ENCODE measurements at places on chromosomes 7 and 10.

DNA sequence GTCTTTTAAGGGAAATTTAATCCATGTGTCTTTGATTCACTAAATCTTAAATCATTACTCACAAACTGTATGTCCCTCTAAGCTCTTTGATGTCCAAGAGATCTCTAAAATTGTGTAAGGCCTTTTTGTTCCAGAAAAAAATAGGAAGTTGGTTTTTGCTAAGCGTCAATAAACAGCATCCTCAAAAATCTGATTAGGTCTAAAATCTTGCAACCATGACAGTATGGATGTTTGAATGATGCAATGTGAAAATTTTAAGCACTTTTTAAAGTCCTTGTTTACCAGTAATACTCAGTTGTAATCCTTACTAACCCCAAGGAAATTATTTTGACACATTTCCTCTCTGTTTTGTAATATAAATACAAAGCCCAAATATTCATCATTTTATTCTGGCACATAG is 6.8 kb downstream of the MET start:
- DNase-seq = no peak

DNA sequence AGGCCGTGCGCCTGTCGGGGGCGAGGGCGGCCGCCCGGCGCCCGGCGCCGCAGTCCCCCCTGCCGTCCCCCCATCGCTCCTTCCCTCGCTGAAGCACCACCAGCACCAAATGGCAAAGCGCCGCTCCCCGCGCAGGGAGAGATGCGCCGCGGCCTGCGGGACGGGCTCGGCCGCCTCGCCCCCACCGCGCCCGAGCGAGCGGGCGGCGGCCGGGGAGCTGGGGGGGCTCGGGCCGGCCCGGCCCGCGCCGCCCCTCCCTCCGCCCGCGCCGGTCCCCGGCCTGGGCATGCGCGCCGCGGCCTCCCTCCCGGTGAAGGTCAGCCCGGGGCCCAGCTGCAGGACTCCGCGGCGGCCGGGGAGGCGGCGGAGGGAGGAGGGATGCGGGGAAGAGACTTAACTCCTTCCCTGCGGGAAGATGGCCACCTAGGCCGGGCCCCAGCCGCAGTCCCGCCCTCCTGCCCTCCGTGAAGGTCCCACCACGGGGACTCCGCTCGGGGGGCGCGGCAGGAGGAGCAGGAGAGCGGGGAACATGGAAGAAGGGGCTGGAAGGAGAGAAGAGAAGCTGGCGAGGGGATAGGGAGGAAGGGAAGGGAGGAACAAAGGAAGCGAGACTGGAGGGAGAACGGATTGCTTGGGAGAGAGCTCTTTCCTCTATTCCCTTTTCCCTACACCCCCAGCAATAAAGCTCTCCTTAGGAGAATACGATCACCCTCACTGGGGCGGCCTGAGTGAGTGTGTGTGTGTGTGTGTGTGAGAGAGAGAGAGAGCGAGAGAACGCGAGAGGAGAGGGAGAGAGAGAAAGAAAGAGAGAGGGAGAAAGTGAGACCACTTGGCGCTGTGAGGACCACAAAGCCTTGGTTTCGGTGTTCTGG is 3.4 kb upstream of the SMARCD3 start:
- no peak for DNase-seq

DNA sequence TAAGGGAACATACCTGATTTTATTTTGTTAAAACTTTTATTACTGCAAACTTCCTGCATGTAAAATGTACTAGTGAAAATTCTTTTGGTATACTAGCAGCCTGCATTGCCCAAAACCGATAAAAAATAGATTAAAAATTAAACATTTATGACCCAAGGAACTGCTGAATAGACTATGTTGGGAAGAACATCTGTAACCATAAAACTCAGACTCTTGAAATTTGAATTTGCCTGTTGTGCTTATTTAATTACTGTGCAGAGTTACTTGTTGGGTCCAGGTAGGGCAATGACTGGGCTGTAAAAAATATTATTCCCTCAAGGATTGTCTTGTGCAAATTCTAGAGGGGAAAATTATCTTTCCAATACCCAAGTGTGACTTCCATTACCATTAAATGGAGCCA is 193.5 kb upstream of the PITRM1 start:
- no peak for DNase-seq

- DNase-seq = no peak
These were observed 95.4 kb downstream of the TRIL start for GRCh38 chr7:28862595-28863272.

- no peak for DNase-seq
These were observed 367.8 kb upstream of the GALNT17 start for GRCh38 chr7:70763961-70764691.

DNA sequence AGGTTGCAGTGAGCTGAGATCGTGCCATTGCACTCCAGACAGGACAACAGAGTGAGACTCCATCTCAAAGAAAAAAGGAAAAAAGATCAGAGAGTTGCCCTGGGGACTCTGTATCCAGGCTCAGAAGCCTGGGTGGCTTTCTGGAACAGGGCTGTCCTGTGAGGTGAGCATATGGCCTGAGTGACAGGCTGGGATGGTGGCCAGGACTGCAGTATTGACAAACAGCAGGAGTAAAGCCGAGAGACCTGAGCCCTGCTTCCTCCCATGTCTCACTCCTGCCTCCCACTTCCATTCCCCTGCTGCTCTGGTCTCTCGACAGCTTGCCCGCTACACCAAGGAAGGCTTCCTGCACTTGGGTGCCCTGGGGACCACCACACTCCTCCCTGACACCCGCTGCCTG is 578.5 kb downstream of the GALNT17 start:
- DNase-seq = no peak

GRCh38 chr10:132397671-132398565 is 918 bp downstream of the PWWP2B start:
- peak; percentile 44 for DNase-seq

DNA sequence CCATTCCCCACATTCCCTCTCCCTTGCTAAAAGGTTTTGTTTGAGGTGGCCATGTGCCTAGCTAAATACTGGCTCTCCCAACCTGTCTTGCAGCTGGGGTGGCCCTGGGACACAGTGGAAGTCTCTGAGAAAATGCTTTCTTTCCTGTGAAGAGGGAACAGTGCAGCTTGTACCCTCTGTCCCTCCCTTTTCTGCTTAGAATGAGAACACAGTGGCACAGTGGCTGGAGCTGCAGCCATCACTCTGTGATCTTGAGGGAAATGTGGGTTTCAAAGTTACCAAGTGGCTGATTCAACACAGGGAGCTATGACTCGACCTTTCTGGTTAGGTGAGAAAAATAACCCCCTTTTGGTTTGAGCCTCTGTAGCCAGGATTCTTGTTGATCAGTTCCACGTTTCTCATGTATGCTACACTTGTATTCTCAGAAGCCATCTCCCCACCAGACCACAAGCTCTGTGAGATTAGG is 62.7 kb upstream of the CARD11 start:
- no peak for DNase-seq

GRCh38 chr10:45673074-45673648 is 589 bp upstream of the ZFAND4 start:
- no peak for DNase-seq

DNA sequence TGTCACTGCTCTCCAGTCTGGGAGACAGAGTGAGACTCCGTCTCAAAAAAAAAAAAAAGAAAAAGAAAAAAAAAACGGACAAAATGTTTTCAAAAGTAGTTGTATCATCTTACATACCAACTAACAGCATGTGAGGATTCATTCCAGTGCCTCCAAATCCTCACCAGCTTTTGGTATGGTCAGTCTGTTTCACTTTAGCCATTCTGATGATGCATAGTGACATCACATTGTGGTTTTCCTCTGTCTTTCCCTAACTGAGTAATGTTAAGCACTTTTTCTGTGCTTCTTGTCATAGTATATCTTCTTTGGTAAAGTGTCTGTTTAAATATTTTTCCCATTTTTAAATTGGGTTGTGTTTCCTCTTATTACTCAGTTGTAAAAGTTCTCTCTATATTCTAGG is 251.4 kb upstream of the CTBP2 start:
- no peak for DNase-seq

DNA sequence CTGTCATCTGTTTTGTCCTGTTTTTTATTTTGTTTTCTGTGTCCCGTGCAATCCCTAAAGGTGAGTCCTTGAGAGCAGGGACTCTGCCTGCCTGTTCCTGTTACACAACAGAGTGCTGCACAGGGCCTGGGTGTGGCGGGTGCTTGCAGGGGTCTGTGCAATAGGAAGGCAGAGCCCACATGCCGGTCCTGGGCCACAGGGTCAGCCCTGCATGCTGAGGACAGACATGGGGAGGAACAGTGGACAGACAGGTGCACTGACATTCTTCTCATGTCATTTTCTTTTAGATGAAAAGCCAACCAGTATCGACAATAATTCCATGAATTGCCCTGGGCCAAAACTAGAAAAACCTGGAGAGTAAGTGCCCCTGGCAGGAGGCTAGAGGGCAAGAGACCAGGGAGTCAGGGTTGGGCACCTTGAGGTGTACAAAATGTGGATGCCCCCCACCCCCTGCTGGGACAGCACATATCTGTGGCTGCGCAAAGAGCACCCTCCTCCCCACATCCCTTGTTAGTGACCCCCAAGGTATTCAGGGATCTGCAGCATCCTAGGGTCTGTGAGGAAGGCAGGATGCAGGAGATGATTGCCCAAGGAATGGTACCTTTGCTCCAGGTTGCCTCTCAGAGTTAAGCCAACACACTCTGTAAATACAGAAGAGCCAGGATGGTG is 19.9 kb downstream of the ANTXRL start:
- DNase-seq = no peak
